AG10803 (cell line): ENCODE measurements at places on chromosomes 3 and 15.

GRCh38 chr15:67914028-67914427, 74.2 kb upstream of the RNU6-1 start:
- DNase-seq = no peak

GRCh38 chr15:74863239-74864056, 9.7 kb downstream of the SCAMP2 start:
- peak; percentile 23 for DNase-seq

DNA sequence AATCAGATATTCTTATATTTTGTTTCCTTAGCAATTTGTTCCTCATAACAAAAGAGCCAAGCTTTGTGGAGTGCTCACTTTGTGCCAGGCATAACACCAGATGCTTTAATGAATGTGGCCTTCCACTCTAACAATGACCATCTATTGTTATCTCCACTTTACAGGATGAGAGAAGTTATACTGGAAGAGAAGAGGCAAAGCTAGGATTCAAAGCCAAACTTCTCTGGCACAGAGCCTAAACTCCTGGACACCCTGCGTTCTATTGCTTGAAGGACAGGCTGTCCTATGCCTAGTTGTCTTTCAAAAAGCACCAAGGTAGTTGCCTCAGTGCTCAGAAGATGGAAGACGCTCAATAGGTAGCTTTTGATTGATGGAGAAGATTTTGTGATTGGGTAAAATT, 123.2 kb upstream of the FEZF2 start:
- DNase-seq = no peak

DNA sequence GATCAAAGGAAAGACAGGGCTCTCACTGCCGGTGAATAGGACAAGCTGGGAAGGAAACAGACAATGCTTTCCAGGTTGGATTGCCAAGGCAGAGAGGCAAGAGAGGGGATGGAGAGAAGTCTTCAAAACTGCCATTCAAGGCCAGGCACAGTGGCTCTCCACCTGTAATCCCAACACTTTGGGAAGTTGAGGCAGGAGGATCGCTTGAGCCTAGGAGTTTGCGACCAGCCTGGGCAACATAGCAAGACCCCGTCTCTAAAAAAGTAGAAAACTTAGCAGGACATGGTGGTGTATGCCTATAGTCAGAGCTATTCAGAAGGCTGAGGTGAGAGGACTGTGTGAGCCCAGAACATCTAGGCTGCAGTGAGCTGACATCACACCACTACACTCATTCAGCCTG, 43.5 kb upstream of the IDH2 start:
- DNase-seq = no peak

GRCh38 chr3:14543446-14543845, 3.3 kb upstream of the GRIP2 start:
- DNase-seq = no peak

DNA sequence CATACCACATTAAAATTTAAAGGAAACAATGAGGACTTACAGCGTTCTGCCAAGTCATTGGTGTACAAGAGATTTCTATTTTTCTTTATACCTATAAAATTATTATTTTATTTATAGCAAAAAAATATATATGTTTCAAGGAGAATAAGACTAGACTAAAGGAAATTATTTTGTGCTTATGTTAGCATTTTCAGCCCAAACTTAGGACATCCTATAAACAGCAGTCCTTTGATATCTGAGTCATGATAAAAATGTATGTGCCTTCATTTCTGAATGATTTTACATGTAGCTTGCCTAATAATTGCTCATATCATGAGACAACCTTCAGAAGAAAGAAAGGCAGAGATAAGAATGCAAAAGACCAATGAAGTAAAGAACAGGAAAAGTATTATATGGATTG, 16.7 kb upstream of the CPA3 start:
- no peak for DNase-seq

DNA sequence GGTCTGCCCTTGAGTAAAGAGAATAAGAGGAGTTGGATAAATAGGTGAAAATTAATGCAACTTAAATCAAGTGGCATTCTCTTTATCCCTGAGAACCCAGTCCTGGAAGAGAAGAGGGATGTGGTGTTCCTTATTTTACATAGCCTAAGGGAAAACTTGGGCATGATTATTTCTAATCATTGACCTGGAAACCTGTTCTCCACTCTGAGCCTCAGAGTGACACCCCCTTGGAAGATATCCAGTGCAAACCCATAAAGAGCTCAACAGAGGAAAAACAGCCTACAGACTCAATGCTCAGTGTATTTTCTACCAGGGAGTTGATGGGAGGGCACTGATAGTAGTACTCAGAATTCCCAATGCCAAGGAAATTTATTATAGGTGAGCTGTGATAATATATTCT, 22.0 kb downstream of the SLC15A2 start:
- no peak for DNase-seq

- peak; percentile 88 for DNase-seq
These were observed 18.4 kb downstream of the TM4SF18 start for GRCh38 chr3:149314807-149315578.

- no peak for DNase-seq
These were observed 267.3 kb upstream of the LRRFIP2 start for GRCh38 chr3:37441689-37442088.

GRCh38 chr15:101329309-101329863, 34.3 kb upstream of the SNRPA1 start:
- DNase-seq = no peak

- DNase-seq = no peak
These were observed 66.1 kb upstream of the SPRED1 start for GRCh38 chr15:38186507-38186906.

DNA sequence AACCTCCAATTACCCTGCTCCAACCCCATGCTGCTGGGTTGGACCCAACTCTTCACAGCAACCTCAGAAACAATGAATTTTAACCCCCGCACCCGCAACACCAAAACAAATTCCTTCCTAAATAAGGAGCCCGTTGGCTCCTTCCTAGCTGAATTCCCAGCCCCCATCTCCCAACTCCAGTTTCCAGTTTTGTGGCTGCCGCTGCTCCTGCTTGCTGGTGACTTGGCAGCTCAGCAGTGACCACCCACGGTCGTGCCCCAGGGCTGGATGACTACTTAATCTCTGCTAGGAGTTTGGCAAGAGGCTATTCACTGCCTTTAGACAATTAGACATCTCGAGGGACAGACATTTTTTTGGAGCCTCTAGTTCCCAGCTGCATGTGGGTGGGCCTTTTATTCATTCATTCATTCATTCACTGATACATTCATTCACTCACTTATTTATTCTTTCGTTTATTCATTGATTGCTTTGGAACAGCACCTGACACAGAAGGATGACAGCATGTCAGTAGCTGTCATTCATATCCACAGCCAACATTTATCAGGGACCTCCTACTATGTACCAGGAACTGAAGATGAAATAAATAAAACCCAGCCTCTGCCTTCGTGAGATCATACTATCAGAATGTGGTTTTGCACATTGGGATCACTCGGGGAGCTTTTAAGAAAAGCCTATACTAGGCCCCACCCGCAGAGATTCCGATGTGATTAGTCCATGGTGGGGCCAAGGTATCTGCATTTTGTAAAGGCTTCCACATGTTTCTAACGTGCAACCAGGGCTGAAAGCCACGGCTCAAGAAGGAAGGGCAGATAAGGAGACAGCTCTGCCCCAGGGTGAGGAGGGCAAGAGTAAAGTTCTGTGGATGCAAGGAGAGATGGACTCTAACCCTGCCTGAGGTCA, 256.5 kb downstream of the SHQ1 start:
- DNase-seq = peak; percentile 95

GRCh38 chr3:179082416-179082815, 10.8 kb upstream of the ZMAT3 start:
- no peak for DNase-seq

DNA sequence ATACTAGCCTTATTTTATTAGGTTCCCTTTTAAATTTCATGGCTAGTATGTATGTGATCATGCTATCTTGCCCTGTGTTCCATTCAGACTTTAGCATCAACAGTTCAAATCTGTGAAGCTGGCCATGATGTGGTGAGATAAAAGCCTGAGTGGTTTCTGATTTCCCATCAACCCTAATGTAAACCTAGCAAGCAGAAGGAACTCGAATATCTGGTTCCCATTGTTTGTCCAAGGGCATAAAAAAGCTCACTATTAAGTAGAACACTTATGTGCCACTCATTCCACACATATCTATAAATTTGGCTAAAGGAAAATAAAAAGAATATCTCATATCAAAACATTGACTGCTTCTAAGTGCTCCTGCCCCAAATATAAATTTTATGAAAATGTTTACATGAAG, 311.7 kb downstream of the CADM2 start:
- no peak for DNase-seq

DNA sequence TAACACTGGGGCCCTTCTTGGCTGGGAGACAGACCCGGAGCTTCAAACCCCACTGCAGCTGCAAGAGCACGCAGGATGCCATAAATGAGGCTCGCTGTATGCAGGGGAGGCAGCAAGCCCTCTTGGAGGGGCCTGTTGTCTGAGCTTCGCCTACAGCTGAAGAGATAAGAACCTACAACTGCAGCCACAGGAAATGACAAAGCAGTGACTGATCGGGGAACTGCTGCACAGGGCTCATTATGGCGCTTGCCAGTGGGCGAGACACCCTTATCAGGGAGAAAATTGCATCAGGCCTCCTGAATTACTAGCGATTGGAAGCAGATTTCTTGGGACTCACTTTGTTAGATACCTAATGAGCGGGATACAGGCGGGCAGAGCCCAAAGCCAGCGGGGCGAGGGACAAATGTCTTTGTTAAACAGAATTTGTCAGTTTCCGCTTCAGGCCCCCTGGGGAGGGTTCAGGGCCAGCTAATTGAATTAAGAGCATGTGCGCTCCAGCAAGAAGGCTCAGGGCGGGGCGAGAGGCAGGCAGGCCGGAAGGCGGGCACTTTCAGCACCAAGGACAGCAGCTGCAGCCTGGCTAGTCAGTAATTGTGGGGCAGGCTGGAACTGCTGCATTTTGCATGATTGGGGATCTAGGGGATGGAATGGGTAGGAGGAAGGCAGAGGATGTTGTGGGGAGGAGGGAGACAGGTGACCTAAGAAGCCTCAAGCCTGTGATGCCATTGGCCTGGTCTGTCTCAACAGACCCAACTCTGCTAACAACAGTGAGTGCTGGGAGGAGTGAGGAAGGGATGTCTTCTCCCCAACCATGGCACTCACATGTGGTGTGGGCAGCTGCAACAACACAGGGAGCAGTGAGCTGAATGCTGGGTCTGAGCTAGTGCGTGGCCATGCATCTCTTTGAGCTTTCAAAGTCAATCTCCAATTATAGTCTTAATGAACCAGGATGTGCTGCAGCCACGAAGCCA, 55.3 kb downstream of the CCDC33 start:
- DNase-seq = peak; percentile 57

DNA sequence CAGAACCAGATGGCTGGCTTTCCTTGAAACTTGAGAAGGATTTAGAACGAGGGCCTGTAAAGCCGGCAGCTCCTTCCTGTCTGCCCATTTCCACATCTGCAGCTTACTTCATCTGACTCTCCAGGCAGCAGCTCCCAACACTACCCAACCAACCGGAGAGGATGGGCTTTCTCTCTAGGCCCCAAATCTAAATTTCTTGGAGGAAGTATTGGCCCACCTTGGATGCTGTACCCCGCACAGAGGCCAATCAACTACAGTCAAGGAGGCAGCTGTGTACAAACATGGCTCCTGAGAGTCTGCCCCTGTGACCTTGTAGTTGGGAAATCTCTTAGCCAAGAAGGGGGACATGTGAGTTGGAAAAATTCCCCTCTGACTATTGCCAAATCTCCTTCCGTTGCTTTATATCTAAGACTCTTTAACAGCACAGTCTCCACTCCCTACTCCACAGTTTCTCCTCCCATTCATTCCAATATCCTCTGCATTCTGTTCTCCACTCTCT, 8.0 kb upstream of the ACAP2 start:
- DNase-seq = peak; percentile 78

GRCh38 chr3:56916716-56917360, 115.1 kb upstream of the ARHGEF3 start:
- no peak for DNase-seq

DNA sequence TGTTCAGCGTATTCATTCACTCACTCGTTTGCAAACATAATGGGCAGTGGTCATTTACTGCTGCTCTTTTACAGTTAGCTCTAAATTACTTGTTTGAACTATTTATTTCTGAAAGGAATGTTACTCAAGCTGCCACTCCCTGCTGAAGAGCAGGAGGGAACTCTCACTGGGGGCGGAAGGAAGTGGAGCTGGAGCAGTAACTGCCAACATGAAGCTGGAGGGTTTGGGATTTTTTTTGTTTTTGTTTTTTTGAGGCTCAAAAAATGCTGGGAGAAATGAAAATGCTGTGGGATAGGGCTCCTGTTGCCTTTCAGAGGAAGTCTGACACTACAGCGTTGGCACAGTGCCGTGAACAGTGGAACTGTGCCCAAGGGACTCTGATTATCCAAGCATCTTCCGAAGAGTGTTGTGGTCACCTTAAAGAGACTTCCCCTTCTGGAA, 44.1 kb downstream of the SENP2 start:
- peak; percentile 53 for DNase-seq

GRCh38 chr3:155771126-155771525, 26.3 kb upstream of the PLCH1 start:
- no peak for DNase-seq

DNA sequence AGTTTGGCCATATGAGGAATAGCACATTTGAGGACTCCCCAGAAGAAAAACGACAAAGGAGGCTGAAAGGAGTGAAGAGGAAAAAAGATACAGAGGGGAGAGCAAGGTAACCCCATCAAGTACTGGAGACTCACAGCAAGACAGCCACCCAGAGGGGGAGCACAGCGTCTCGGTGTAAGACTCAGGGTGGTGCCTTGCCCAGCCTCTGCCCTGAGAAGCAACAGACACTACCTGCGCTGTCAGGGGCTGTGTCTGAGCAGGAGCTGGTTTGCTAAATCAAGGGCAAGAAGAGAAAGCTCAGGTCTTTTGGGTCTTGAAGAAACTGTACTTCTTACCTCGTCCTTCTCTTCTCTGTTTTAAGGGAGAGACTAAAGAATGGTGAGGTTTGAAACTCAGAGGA, 27.9 kb downstream of the FBXO45 start:
- no peak for DNase-seq

DNA sequence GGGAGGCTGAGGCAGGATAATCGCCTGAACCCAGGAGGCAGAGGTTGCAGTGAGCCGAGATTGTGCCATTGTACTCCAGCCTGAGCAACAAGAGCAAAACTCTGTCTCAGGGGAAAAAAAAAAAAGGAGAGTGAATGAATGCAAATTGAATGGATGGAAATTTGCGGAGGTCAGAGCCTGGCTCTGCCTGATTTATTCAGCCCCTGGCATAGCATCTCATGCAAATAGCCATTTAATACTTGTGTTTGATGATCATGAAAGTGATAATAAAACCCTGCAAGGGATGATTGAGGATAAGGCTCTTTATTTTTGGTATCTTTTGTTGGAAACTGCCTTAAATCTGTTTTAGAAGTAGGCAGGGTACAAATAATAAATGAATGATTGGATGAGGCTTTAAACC, 133.0 kb upstream of the SEMA6D start:
- DNase-seq = no peak

DNA sequence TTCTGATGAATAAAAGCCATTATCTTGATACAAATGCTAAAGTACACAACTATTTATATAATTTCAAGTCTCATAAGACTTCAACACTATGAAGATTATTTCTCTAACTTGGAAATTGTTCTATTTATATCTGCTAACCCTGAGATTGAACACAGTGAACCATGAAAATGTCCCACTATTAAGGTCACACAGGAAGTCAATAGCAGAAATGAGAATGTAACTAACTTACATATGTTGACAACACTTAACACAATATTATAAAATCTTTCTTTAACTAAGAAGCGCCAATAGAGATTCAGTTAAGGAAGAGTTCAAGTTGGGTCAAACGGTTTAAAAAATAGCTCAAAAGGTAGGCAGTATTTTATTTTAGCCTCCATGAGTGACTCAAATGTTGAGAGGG, 551.8 kb upstream of the CBLB start:
- DNase-seq = no peak

- DNase-seq = peak; percentile 17
These were observed 928 bp downstream of the ANKRD34C start for GRCh38 chr15:79283252-79284048.
